ENCODE measurements at places on chromosomes 3 and 15. TPM values are rescaled to one million over a fixed set of nuclear protein-coding genes. Genes with fewer than 3 reads are reported as not detected.

DNA sequence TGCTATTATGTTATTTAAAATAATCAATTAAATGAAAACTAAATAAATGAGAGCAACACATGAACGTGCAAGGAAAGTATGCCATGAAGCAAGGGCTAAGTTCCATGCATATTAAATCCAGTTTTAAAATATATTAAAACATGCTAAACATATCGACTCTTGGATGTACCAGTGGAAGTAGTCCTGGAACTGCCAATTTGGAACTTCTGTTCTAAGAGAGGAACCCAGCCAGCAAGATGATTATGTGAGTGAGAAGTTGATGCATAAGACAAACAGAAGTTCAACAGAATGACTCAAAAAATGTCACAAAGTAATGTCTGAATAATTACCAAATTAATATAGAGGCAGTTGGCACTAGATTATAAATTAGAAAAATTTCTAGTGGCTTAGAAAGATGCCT, 714.2 kb downstream of the NLGN1 start:
- no peak for DNase-seq

BCL2A1 gene
- 2.1 TPM for total RNA-seq

GRCh38 chr3:163071713-163072112, 1575.1 kb downstream of the OTOL1 start:
- no peak for DNase-seq

DNA sequence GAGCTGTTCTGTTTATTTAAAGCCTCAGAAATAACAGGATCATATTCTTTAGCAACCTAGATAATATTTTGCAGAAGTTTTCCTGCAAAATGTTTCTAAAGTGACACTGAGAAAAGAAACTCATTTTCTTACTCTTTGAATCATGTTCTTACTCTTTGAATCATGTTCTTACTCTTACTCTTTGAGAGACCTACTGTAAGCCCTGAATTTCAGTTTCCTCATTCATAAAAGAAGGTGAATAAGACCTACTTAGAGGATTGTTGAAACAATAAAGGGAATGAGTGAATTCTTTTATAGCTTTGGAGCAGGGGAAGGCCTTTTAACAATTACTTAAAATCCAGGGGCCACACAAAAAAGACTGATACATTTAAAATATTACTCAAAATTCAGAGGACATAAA, 221.7 kb upstream of the CMC1 start:
- no peak for DNase-seq

ATP13A5 gene
- total RNA-seq, result 0.23 TPM

ADGRG7 gene
- total RNA-seq, result not detected

DNA sequence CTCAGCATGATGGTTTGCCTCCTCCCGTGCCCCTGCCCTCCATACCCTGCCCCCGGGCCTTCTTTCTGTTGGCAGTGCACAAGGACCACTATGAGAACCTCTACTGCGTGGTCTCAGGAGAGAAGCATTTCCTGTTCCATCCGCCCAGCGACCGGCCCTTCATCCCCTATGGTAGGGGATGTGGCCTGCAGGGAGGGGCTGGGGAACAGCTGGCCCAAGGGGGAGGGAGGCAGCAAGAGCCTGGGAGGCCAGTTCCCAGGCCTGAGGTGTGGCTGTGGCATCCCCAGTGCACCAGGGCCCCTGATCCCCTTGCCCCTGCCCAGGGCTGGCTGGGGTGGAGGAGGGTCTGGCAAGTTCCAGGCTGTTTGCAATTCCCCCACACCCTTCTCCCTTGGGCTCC, 2.6 kb upstream of the PLA2G4B start:
- DNase-seq, result no peak

C3orf80 gene
- not detected for total RNA-seq

CSK gene
- total RNA-seq, result 100 TPM

DNA sequence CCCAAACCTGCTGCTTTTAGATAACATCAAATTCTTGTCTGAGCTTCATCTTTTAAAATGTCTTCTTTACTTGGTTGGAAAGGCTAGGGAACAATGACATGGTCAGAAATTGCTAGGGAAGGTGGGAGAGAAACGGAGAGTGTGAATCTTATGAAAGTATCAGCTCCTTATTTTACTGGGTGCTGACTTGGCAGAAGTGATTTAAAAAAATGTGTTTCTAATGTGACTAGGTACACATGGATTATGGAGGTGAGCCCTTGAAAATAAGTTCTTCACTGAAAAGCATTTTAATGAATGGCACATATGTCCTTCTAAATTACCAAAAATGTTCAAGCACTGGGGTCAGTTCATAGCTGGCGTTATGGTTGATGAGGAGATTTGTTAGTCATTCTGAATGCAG, 54.0 kb upstream of the PPARG start:
- no peak for DNase-seq
